T47D (cell line): ENCODE measurements at places on chromosomes 13 and 19.

GRCh38 chr13:29993716-29994488, 143.5 kb upstream of the UBL3 start:
- DNase-seq = no peak

DNA sequence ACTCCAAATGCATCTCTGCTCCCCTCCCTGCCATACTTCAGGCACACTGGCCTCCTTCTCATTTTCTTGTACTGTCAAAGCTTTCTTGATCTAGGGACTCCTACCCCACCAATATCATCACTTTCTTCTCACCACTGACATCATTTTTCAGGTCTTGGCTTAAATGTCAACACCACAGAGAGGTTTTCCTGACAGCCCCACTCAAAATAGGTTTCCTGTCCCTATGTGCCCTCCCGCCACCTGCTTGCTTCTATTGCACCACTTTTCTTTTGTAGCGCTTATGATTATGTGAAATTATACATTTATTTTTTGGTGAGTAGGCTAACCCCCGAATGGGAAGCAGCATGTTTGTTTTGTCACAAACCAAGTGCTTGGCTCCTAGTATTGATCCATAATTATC, 164.6 kb downstream of the NDFIP2 start:
- DNase-seq = no peak

- no peak for DNase-seq
Observed at GRCh38 chr19:30078381-30078910, 136.4 kb downstream of the URI1 start.

DNA sequence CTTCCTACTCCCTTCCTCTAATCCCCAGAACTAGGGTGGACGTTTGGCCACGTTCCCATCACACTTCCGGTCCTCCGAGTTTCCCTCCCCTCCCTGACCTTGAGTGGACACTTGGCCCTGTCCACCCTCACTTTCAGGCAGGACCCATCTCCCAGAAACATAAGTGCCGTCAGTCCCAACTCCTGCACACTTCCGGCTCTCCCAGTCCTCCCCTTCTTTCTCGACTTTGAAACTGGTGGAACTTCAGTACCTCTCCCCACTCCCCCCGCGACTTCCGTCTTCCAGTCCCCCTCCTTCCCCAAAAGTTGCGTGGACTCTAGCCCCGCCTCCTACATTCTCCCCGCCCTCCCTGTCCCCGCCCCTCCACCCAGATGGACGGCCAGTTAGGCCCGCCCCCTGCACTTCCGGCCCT, 278 bp upstream of the ZNF274 start:
- DNase-seq = peak; percentile 95
